Activated T-helper 1 cell treated with anti-CD3 and anti-CD28 coated beads, Interleukin-12 subunit alpha, Interleukin-12 subunit beta, Interleukin-2, Interleukin-4 antibody, amounts not matched to agents 30 ng/mL and 10 ng/mL and 1 ng/mL, durations not matched to agents 14 hours and 24 hours and 36 hours (primary cell): ENCODE measurements at places on chromosomes 5 and 9. TPM values are rescaled to one million over a fixed set of nuclear protein-coding genes. Genes with fewer than 3 reads are reported as not detected.

- no peak for DNase-seq
These were observed 62.8 kb upstream of the CPEB4 start for GRCh38 chr5:173825215-173825865.

DNA sequence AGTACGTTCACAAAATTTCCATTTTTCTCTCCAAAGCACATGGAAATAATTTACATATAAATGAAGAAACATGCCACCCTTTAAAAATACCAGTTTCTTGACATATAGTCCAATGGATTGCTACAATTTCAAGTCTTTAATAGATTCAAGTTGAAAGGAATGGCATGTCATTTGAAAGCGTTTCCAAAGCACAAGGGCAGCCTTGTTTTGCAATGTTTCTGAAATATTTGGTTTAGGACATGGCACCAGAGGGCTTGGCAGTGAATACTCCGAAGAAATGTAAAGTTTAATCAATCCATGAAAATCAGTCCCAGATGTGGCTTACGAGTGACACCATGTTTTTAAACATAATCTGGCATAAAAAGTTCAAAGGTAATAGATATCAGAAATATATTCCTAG is 333.7 kb downstream of the PDE4D start:
- DNase-seq, result no peak

- DNase-seq, result no peak
These were observed 107.8 kb downstream of the NUDT12 start for GRCh38 chr5:103454770-103455169.

DNA sequence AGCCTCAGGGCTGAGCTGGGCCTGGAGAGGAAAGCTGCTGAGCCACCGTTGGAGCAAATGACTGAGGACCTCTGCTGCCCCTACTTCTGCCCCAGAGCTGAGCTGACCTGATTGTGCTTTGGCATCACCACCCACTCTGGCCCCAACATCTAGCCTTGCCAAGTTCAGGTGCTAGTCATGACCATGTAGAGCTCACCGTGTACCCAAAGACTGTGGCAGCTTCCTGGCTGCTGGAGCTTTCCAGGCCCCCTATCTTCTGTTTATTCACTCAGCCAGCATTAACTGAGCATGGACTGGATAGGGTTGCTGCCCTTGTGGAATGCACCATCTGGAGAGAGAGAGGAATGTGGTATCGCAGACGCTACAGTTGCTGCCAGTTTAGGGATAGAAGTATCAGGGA is 49.1 kb downstream of the JADE2 start:
- DNase-seq, result no peak

GRCh38 chr5:126594748-126595485 is at the start of gene ALDH7A1:
ALDH7A1 (minus strand) TSS chr5:126595219; CDS start chr5:126595198, 21 bp downstream.
- no peak for DNase-seq

CDO1 gene
- total RNA-seq, result 0.49 and 0.66 TPM in 2 replicates

NPR3 gene
- not detected in 2 replicates for total RNA-seq

GRCh38 chr5:80933036-80933435 is 27.1 kb upstream of the RASGRF2 start:
- DNase-seq, result no peak

GRCh38 chr9:121336665-121337064 is 33.4 kb downstream of the STOM start:
- DNase-seq, result no peak

TARS1 gene
- 184 and 191 TPM in 2 replicates for total RNA-seq
